ENCODE measurements at places on chromosomes 6 and 20. TPM values are rescaled to one million over a fixed set of nuclear protein-coding genes. Genes with fewer than 3 reads are reported as not detected.

DNA sequence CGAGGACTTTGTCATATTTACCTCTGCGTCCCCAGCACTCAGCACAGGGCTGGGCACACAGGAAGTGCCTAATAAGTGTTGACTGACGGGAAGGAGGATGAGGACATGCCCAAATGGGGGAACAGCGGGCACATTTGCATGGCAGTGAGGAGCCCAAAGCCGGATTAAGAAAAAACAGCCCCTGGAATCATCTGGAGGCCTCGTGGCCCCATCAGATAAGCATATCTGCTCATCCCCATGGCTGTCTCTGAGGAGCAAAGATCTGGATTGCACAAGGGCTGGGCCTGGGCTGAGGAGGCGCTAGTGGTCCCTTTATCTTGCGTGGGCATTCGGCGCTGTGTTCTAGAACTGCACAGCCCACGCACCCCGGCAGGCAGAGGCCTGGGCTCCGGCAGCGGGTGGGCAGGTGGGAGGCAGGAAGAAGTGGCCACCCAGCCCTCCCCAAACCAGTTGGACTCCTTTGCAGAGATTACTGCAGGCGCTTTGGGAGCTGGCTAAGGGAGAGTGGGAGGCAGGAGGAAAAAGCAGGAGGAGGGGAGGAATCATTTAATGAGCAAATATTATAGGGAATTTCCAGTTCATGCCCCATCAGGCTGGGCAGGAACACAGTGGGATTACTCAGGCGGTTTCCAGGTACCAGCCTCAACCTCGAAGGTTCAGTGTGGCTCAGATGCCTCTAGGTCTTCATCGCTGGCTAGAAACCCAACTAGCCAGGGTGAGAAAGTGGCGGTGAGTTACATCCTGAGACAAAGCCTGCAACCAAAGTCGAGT, 108.1 kb downstream of the CEBPB start:
- no peak overlapping the region for H3K27ac ChIP-seq
- no peaks in the 10 kb centered on the region for H3K36me3 ChIP-seq
- H3K4me3 ChIP-seq, result no peak overlapping the region
- H3K27me3 ChIP-seq, result no peaks in the 10 kb centered on the region
- H3K4me1 ChIP-seq, result peaks cover 80% of the 10 kb centered on the region

DNA sequence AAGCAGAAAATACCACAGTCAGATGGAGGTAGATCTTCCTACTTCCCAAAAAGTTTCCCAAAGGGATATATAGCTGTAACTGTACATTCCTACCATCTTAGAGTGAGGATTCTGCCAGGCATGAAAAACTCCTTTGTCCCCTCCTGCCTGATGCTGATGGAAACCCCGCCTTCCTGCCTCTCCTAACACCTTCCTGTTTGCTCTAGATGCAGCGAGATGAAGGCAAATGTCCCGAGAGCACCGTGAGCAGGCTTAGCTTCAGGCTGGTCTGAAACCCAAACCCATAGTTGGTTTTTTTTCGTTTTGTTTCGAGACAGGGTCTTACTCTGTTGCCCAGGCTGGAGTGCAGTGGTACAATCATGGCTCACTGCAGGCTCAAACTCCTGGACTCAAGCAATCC, 55.6 kb downstream of the MYB start:
- H3K27ac ChIP-seq, result no peak overlapping the region
- no peaks in the 10 kb centered on the region for H3K4me1 ChIP-seq
- DNase-seq, result no peak
- no peak overlapping the region for H3K4me3 ChIP-seq

GRCh38 chr20:49637046-49637637, 69.2 kb upstream of the PTGIS start:
- no peak overlapping the region for H3K4me3 ChIP-seq
- H3K36me3 ChIP-seq, result peaks cover 42% of the 10 kb centered on the region
- no peaks in the 10 kb centered on the region for H3K27me3 ChIP-seq
- DNase-seq, result no peak
- H3K27ac ChIP-seq, result no peak overlapping the region

GRCh38 chr20:21202259-21202658, 76.4 kb downstream of the KIZ start:
- no peak overlapping the region for H3K27ac ChIP-seq
- H3K36me3 ChIP-seq, result peaks cover 14% of the 10 kb centered on the region
- H3K27me3 ChIP-seq, result no peaks in the 10 kb centered on the region
- DNase-seq, result peak; percentile 16

GRCh38 chr6:40965046-40965445, 74.0 kb downstream of the UNC5CL start:
- no peaks in the 10 kb centered on the region for H3K27me3 ChIP-seq
- H3K4me3 ChIP-seq, result no peak overlapping the region
- DNase-seq, result no peak
- H3K4me1 ChIP-seq, result peaks cover 43% of the 10 kb centered on the region
- no peak overlapping the region for H3K27ac ChIP-seq
- no peaks in the 10 kb centered on the region for H3K36me3 ChIP-seq

DNA sequence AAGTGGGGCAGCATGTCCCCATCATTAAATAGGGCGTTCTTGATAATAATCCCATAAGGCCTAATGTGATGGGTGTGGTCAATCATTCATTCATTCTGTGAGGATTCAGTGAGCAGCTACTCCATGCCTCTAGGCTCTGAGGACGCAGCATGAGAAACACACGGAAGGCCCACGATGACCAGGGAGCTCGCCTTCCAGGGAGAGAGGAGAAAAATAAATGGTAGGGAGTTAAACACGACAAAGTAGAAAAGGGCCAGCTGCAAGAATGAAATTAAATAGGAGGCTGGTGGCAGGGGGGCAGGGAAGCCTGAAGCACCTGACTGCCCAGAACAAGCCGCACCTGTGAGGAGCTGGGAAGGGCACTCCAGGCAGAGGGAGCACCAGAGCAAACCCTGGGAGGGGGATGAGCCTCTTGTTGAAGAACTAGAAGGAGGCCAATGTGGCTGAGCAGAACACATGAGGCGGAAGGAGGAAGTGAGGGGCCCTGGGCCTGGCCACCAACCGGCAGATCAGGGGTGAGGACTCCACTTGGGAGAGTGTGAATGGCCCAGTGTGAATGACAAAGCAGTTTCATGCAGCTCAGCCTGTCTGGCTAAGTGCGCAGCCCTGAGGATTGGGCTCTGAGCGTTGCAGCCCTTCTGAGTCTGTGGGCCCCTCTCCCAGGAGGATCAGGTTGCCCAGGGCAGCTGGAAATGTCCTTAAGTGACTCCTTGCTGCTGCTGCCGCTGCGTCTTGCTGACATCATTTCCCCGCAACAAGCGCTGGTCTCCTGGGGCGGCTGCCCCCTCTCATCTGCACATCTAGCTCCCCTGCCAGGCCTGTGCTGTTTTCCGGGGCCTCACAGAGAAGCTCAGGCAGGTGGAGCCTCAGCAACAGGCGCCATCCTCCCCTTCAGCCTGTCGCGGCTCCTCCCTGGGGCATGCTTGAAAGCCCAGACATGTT, 99.9 kb downstream of the CDH26 start:
- no peak overlapping the region for H3K27ac ChIP-seq
- DNase-seq, result no peak
- H3K4me1 ChIP-seq, result peaks cover 7% of the 10 kb centered on the region
- H3K27me3 ChIP-seq, result peaks cover 8% of the 10 kb centered on the region
- no peak overlapping the region for H3K4me3 ChIP-seq
- H3K36me3 ChIP-seq, result no peaks in the 10 kb centered on the region

GRCh38 chr20:46108976-46109375, 9.1 kb upstream of the CD40 start:
- no peaks in the 10 kb centered on the region for H3K4me1 ChIP-seq
- H3K36me3 ChIP-seq, result no peaks in the 10 kb centered on the region
- no peak for DNase-seq
- peaks cover 7% of the 10 kb centered on the region for H3K27me3 ChIP-seq

GRCh38 chr20:18639501-18639979, 51.7 kb downstream of the DTD1 start:
- no peaks in the 10 kb centered on the region for H3K27me3 ChIP-seq
- no peaks in the 10 kb centered on the region for H3K4me1 ChIP-seq
- no peak for DNase-seq
- H3K27ac ChIP-seq, result no peak overlapping the region
- H3K4me3 ChIP-seq, result no peak overlapping the region

- H3K27me3 ChIP-seq, result no peaks in the 10 kb centered on the region
- H3K4me3 ChIP-seq, result no peak overlapping the region
- no peaks in the 10 kb centered on the region for H3K36me3 ChIP-seq
- H3K27ac ChIP-seq, result no peak overlapping the region
Measured at GRCh38 chr6:137765059-137765458, 102.0 kb upstream of the TNFAIP3 start.

DNA sequence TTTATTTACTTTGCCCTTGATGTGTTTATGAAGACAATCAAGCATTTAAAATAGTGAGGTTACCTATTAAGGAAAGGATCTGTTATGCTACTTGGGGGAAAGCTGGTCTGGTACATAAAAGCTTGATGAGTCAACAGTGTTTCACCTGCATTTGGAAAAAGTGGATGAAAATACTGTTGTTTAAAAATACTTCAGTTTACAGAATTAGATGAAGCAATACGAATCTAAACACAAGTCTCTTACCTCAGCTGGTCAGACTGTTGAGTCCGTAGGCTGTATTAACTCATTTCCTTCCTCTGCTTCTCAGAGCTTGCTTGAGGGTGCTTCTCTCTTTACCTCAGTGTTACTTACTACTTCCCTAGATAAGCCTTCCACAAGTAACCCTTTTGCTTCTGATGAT, 36.1 kb downstream of the NKX2-4 start:
- no peaks in the 10 kb centered on the region for H3K27me3 ChIP-seq
- H3K4me1 ChIP-seq, result peaks cover 55% of the 10 kb centered on the region
- H3K27ac ChIP-seq, result no peak overlapping the region
- H3K36me3 ChIP-seq, result peaks cover 22% of the 10 kb centered on the region
- H3K4me3 ChIP-seq, result no peak overlapping the region
- no peak for DNase-seq

GRCh38 chr6:92126088-92126487, 1293.3 kb downstream of the EPHA7 start:
- H3K4me1 ChIP-seq, result no peaks in the 10 kb centered on the region
- peak; percentile 15 for DNase-seq
- no peak overlapping the region for H3K4me3 ChIP-seq
- no peak overlapping the region for H3K27ac ChIP-seq

GRCh38 chr20:34829191-34829590, 3.7 kb upstream of the NCOA6 start:
- H3K4me1 ChIP-seq, result peaks cover 10% of the 10 kb centered on the region
- DNase-seq, result no peak
- H3K36me3 ChIP-seq, result no peaks in the 10 kb centered on the region
- H3K27me3 ChIP-seq, result peaks cover 3% of the 10 kb centered on the region
- no peak overlapping the region for H3K27ac ChIP-seq

GRCh38 chr6:13013681-13014503, 297.3 kb downstream of the PHACTR1 start:
- no peaks in the 10 kb centered on the region for H3K4me1 ChIP-seq
- no peak overlapping the region for H3K4me3 ChIP-seq
- peaks cover 16% of the 10 kb centered on the region for H3K27me3 ChIP-seq
- no peak for DNase-seq

DNA sequence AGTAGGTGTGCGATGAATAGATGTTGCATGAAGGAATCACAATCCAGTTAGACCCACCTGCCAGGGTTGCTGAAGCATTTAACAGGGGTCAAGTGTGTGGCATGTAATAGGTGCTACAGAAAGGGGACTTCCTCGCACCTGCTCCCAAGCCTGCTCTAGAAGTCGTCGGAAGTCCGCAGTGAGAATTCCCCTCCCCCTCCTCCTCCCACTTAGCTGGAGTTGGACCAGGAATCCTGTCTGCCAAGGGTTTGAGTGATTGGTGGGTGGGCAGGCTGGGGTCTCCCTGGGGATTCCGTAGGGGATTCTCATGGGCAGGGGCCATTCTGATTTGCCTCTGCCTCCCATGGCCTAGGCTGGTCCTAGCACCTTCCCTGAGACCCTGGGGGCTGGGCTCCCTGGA, 10.3 kb downstream of the SCRT2 start:
- no peaks in the 10 kb centered on the region for H3K36me3 ChIP-seq
- H3K27me3 ChIP-seq, result peaks cover 68% of the 10 kb centered on the region
- no peak for DNase-seq
- H3K27ac ChIP-seq, result no peak overlapping the region
- H3K4me1 ChIP-seq, result peaks cover 27% of the 10 kb centered on the region

DNA sequence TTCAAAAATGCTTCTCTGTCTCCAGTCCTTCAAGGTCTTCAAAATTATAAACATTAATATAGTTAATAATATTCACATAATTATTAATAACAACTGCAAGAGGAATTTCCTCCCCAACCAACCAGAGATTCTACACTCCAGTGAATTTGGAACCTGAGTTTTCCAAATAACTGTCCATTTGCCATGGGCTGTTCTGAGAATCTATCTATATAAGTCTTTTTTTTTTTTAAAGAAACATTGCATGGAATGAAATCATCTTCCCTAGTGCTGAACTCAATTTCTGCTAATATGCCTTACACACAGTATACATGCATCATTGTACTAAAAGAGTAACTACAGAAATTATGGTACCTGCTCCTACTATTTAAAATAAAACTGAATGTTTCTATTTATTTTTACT, 113.9 kb downstream of the SLC22A3 start:
- H3K4me1 ChIP-seq, result no peaks in the 10 kb centered on the region
- H3K36me3 ChIP-seq, result no peaks in the 10 kb centered on the region
- H3K4me3 ChIP-seq, result no peak overlapping the region

DNA sequence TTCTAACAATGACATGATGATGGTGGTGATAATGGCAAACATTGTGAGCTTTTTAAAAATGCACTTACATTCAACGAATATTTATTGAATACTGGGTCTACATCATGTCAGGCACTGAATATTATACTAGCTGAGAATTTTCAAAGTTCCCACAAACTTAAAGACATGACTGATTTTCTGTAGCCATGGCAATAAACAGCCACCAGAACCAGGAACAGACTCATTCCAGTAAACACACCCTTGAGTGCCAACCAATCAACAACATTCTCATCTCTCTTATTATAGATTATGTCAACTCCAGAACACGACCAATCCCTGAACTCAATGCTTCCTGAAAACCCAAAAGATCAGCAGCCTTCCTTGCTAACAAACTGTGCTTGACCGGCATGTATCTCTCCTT, 212.4 kb upstream of the RUNX2 start:
- no peak for DNase-seq
- H3K4me1 ChIP-seq, result peaks cover 6% of the 10 kb centered on the region
- H3K36me3 ChIP-seq, result no peaks in the 10 kb centered on the region
- H3K4me3 ChIP-seq, result no peak overlapping the region

The DEFB124 gene
- total RNA-seq, result not detected

The TXLNB gene
- not detected for total RNA-seq

The PROKR2 gene
- total RNA-seq, result not detected

The ADGB gene
- not detected for total RNA-seq

The NMBR gene
- total RNA-seq, result not detected

The SLC22A7 gene
- 22.6 TPM for total RNA-seq

The ENPP1 gene
- 56.5 TPM for total RNA-seq

The COL19A1 gene
- total RNA-seq, result not detected

The C4B gene
- total RNA-seq, result 67.2 TPM

The RPP40 gene
- total RNA-seq, result 64.0 TPM

The MYCT1 gene
- total RNA-seq, result not detected

The CDC40 gene
- 36.2 TPM for total RNA-seq

The TSBP1 gene
- total RNA-seq, result not detected

All from HepG2 (cell line).